Subcutaneous adipose tissue (tissue), 4 donors: ENCODE measurements at places on chromosomes 12 and 14. TPM values are rescaled to one million over a fixed set of nuclear protein-coding genes. Genes with fewer than 3 reads are reported as not detected.

CPNE6 gene
- not detected for total RNA-seq

NPFF gene
- total RNA-seq, result not detected

ASIC1 gene
- 0.38 TPM for total RNA-seq

LRFN5 gene
- total RNA-seq, result 0.51 TPM

DNAJC22 gene
- 1.8 TPM for total RNA-seq

APPL2 gene
- 94.2 TPM for total RNA-seq

GPR84 gene
- 0.51 TPM for total RNA-seq

B3GNT4 gene
- not detected for total RNA-seq

IFI27 gene
- total RNA-seq, result 455 TPM

MUCL1 gene
- total RNA-seq, result not detected

TTC9 gene
- 0.22 TPM for total RNA-seq

PHLDA1 gene
- 26.9 TPM for total RNA-seq

OR4E2 gene
- total RNA-seq, result not detected

RNU7-1 gene
- total RNA-seq, result not detected

PPP4R4 gene
- total RNA-seq, result 3.4 TPM

KERA gene
- not detected for total RNA-seq

BDKRB1 gene
- total RNA-seq, result not detected

RBMS2 gene
- 42.9 TPM for total RNA-seq

LMO3 gene
- total RNA-seq, result 54.8 TPM
